Transverse colon (tissue), 4 donors: ENCODE measurements at places on chromosomes 2 and 18.

DNA sequence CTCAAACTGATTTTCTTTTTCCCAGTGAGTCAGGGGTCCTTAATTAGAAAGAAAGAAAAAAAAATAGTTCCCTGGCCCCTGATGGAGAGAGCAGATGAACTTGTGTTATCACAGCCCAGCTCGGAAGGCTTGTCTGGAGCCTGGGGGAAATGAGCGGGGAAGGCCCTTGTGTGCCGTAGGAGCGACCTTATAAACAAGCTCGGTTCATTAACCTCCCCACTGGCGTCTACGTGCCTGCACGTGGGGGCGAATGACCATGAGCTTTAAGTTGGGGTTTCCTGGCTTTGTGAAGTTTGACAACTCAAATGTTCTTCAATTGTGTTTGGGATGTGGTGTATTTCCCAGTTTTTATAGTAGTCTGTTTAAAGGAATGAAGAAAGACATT is 69.5 kb downstream of the EPAS1 start:
- no peak for DNase-seq

DNA sequence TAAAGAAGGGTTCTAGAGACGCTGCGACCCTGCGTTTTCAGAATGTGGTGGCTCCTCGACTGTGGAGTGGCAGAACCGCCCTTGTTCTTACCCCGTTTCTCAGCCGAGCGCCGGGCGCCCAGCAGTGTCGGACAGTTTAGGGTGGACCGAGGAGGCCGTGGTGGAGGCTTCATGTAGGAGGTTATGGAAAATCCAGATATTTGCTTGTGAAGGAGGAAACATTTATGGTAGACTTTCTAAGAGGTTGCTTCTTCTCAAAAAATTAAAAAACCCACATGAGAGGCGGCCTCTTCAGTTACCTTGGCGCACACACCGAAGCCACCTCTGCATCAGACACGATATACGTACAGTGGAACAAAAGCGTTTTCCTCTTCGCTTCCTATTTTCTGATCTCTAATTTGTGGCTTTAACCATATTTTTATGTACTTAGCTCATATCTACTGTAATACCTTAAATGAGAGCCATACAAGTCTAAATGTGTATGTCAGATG is 120.8 kb downstream of the NFATC1 start:
- DNase-seq, result no peak

- DNase-seq, result no peak
Measured at GRCh38 chr2:158818511-158818910, 23.4 kb downstream of the DAPL1 start.

DNA sequence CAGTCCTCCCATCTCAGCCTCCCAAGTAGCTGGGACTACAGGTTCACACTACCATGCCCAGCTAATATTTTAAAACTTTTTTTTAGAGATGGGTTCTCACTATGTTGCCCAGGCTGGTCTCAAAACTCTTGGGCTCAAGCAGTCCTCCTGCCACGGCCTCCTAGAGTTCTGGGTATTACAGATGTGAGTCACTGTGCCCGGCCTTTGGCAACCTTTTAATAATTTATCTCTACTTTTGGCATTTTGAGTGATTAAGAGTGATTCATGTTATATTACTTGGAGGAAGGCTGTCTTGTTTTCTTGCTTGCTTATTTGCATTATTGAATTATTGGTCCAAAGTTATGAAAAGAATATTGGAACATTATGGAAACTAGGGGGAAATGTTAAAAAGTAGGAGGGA is 24.3 kb downstream of the NCOA1 start:
- DNase-seq, result no peak

GRCh38 chr2:9712263-9712662 is 81.5 kb upstream of the YWHAQ start:
- DNase-seq, result no peak

DNA sequence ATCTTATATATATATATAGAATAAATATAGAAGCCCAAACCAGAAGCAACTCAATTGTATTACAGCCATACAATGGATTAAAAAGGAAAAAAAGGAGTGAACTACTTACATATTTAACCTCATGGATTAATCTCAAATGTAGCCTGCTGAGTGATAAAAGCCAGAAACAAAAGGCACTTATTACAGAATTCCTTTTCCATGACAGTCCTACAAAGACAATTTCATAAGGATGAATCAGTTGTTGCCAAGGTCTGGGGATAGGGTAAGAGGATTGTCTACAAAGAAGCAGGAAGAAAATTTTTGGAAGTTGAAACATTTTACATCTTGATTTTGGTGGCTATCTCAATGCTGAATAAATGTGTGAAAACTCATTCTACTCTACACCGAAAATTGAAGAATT is 103.9 kb upstream of the DCC start:
- DNase-seq, result no peak

DNA sequence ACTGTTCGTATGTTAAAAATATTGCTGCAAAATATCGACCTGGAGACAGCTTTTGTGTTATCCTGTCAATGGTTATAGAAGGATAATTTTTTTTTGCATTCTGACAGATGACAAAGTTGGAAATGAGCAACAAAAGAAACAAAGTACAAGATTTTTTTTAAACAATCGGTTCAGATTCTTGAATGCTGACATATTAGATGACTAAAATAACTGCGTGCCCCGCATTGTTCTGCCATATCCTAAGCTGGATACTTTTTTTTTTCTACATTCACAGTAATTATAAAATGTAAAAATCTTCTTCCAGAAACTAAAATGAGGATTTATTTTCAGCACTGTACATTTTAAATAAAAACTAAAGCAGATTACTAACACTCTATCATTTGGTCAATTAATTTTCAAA is 67.1 kb downstream of the ABCG8 start:
- DNase-seq, result no peak

DNA sequence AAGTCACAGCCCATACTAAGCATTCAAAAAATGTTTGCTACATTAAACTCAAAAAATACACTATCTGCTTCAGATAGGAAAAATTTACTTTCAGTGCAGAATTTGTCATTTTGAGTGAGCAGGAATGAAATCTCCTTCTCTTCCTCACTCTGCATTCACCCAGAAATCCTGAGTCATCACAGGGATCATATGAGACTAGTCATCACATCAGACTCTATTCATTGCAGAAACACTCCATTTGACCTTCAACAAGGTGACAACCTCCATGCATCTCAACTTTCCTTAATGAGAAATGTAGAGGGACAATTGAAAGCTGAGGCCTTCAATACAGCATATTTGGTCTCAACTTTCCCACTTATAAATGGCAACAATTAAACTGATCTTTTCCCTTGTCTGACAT is 130.4 kb upstream of the CYP26B1 start:
- DNase-seq, result no peak

DNA sequence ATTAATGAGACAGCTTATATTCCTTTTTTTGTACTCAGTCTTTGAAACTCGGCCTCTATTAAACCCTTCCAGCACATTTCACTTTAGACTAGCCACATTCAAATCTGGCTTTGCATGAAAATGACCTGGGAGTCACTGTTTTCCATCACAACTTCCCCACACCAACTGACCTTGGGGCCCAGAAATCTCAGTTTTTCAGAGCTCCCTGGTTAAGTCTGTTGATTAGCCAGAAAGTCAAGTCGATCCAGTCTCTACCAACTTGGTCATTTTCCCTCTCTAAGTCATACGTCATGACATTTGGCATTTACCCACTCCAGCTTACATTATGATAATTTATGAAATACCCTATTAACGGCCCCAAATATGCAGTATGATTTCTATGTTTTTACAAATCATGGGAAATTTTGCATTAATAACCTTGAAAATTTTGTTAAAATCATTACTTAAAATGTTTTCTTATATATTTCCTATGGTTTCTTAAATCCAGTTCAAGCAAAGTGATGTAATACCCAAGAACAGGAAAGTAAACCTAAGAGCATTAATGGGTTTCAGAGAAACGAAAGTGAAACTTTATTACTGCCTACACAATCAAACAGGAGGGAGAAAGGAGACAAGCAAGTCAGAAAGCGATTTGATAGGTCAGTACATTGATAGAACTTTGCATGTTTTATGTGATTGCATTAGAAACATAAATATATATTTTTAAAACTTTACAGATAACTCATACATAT is 77.1 kb downstream of the SPATS2L start:
- no peak for DNase-seq

- DNase-seq, result no peak
Measured at GRCh38 chr2:64565949-64566710, 42.0 kb downstream of the AFTPH start.

GRCh38 chr2:219911541-219911940 is 284.1 kb downstream of the SLC4A3 start:
- DNase-seq, result no peak

GRCh38 chr2:214607051-214607450 is 196.2 kb downstream of the VWC2L start:
- no peak for DNase-seq

DNA sequence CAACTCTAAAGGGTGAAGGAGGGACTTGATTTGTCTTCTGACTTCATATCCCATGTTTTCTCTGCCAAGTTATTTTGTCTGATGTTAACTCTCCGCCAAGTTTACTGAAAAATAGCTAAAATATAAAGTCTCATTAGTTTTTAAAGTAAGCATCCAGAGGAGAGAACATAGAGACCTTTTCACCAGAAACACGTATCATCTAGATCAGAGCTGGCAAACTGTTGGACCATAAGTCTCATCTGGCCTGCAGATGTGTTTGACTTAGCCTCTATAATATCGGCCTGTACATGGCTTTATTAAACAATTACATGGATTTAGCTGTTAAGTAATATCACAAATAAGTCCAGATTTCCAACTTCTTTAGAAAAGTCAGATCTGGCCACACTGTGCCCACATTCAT is 182.6 kb downstream of the PLCL1 start:
- no peak for DNase-seq
